ENCODE measurements at places on chromosomes 7 and 10.

DNA sequence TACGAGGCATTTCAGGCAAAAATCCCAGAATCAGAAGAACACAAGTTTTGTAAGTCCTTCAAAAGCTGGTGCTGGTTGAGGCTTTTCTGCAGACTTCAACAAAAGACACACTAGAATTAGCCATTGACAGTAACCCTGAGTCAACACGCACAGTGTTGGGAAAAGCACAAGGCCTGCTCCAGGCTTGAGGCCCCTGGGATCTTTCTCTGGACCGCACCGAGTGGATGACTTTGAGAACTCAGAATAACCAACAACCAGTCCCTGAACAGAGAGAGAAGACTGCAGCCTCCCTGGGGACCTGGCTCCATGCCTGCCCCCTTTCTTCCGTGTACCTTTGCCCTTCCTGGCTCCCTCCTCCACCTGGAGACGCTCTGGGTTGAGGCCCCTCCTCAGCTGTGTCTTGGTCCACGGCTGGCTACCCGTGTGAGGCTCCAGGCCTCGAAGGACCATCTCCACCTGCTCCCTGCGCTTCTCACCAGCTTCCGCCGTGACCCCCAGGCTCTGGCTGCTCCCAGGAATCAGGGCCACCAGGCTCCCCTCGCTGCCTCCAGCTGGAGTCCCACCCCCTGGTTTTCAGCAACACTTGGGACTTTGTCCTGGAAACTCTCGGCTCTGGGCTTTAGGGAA, 28.4 kb downstream of the DIP2C start:
- DNase-seq, result no peak

- DNase-seq, result peak; percentile 32
Measured at GRCh38 chr7:131106681-131107336, 220.9 kb upstream of the MKLN1 start.

- no peak for DNase-seq
Measured at GRCh38 chr7:29971566-29972314, 17.9 kb downstream of the SCRN1 start.

GRCh38 chr7:128221929-128222403, 19.1 kb upstream of the LEP start:
- DNase-seq, result no peak

DNA sequence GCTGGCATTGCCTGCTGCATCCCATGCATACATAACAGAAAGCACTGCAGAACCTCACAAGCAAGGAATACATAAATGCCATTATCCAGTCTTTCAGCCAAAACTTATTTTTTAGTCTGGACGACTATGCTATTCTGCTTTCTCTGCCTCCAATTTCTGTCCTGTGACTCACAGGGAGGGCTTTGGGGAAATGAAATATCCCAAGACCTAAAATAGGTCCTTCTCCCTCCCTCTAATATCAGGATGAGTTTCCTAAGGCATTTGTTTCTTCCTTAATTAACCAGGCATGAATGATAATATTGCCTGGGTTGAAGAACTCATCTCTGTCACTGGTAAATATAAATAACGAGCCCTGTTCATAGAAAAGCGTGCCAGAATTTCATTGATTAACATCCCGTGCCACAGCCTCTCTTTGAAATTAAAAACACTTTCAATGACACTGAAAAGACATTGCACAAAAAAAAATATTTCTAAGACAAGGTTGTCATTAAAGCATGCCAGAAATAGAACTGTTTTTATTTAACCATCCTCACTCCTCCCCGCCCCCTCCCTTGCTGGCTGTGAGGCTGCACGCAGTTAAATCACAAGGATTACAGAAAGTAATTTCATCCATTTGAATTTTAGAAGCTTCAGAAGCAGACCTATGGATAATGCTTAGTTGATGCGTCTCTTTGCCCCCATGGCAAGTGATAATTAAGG, 103.0 kb upstream of the ANKRD1 start:
- no peak for DNase-seq

DNA sequence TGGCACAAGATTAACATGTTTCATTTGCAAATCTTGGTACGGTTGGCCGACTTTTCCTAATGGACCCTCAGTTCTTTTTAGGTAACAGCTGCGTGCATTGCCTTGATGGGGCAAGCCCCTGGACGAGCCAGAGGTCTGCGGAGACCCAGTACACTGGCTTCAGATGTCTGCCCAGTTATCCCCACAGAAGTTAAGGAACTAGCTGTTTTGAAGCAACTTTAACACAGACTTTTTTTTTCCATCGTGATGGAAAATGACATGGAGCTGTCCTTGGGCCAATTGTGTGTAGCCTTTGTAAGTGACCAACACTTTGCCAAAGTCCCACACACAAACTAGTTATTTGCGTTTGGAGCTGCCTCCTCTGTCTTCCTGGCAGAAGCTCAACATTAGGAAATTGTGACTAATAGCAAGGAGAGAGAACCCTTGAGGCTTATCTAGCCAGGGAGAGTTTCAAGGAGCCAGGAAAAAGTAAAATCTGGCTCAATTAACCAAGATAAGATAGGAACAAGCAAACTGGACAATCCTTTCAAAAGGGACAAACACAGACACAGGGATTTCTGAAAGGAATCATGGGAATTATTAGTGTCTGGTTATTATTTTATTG, 99.6 kb upstream of the BMPER start:
- DNase-seq, result no peak

DNA sequence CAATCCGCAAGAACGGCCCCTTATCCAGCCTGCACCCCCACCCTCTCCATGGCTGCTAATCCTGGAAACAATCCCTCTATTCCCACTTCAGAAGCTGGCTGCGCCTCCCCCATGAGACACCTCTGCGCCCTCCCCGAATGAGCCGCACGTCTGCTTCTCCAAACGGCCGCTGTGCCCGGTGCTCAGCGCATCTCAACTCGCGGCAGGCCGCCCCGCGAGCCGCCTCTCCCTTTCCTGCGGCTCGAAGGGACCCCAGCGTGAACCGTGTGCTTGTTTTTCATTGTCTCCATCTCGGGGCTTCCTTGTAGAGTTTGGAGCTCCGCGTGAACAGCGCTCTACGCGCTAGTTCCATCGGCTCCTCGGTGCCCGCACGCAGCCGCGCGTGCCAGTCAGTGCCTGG, 20.8 kb upstream of the FXYD4 start:
- DNase-seq, result no peak

- DNase-seq, result no peak
Measured at GRCh38 chr7:140212100-140212881, 35.5 kb upstream of the KDM7A start.

DNA sequence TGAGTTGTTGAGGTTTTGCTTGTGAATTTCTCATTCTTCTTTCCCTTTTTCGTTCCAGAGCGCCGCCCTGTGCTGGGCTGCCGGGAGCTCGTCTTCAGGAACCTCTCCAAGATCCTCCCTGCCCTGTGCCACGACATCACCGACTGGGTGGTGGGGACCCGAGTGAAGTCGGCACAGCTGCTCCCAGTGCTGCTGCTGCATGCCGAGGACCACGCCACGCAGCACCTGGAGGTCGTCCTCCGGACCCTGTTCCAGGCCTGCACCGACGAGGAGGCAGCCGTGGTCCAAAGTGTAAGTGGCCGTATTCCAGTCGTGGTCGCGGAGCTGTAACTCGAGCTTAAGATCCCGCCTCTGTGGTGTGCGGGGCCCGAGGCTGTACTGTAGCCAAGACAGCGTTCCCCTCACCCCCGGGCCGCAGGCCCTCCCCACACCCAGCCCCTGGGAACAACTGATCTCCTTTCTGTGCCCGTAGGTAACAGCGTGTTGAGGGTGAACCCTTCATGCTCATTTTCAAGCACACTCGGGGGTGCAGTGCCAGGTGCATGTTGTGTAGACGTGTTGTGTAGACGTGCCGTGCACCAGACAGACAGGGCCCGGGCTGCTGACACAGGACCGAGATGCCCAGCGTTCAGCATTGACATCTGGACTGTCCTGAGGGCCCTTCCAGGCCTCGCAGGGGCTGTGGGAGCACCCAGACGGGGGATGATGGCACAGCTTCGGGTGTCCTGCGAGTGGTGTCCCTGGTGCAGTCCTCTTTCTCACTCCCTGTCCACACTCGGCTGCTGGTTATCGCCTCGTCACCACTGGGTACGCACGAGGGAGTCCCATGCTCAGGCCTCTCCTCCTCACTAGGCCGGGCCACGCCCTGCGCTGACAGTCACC, 27.7 kb upstream of the PRKAR1B start:
- DNase-seq, result no peak

- no peak for DNase-seq
Measured at GRCh38 chr10:86449926-86450558, 71.5 kb downstream of the WAPL start.

- no peak for DNase-seq
Measured at GRCh38 chr7:27579565-27579964, 83.1 kb downstream of the HIBADH start.

DNA sequence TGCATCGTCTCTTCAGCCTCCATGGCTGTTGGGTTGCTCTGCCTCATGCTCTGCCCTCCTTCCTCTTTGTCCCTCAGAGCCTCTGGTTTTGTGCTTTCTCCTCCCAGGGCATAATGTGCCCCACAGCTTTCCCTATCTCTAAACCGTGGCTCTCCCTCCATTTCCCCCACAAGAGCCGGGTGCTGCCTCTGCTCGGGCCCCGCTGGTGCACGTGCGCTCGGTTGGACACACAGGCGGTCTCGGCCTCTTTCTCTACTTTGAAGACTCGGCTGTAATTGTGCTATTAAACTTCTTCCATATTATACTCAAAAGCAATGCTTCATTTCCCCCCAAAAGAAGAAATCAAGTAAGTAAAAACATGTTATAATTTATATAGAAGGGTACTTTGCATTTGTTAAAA, 109.7 kb upstream of the KLF14 start:
- no peak for DNase-seq

DNA sequence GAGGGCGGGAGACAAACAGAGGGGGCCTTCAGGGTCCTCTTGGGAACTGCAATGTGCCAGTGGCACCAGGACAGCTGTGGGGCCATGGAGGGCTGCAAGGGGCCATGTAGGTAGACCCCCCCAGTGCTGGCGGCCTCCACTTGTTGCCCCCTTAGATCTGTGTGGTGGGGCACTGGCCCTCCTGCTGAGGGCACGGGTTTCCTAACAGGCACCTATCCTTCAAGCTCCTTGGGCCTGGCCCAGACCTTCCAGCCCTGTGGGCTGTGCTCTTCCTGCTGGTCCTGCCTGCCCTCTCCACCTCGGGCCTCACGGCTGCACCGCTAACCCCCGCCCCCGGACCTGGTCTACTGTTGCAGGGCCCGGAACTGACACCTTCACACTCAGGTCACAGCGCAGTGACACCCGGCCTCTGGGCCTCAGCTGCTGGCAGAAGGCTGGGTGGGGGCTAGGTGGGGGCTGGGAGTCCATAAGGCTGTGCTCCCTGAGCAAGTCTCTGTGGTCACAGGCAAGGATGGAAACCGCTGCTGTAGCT, 12.6 kb downstream of the RASGEF1A start:
- no peak for DNase-seq

DNA sequence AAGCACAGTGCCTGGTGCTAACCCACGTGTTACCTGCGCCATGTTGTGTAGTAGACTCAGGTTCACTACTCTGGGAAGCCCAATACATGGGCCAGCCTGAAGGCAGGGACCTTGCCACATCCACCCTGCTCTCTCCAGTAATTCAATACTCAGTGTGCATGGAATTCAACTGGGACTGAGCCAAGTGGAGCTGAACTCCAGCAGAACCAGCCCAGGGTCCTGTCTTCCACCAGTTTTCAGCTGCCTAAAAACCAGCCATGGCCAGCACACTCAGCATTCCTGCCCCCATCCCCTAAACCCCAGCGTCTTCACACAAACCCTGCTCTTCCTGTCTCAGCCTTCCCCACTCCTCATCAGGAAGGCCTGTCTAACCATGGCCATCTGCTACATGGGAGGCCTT, 15.4 kb downstream of the FGF8 start:
- DNase-seq, result no peak

GRCh38 chr10:60645980-60646379, 132.3 kb upstream of the CDK1 start:
- DNase-seq, result no peak

DNA sequence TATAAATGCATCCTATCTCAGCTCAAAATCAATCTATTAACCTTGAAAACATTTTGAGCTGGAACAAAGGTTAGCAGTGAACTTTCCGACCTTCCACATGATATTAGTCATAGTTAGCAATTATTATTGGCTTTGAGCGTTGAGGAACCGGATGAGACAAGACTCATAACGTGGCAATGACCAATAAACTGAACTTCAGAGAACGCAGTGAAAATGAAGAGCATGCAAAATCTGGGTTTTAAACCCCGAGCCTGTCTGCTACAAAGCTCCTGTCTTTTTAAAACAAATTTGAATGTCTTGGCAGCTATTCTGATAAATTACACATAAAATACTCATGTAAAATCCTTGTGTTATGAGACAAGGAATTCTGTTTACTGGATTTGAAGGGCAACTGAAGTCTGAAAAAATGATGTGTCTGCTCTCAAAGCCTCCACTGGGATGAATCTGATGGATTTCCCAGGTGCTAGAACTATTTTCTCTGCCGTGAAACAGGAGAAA, 74.7 kb upstream of the ITGB1 start:
- no peak for DNase-seq

DNA sequence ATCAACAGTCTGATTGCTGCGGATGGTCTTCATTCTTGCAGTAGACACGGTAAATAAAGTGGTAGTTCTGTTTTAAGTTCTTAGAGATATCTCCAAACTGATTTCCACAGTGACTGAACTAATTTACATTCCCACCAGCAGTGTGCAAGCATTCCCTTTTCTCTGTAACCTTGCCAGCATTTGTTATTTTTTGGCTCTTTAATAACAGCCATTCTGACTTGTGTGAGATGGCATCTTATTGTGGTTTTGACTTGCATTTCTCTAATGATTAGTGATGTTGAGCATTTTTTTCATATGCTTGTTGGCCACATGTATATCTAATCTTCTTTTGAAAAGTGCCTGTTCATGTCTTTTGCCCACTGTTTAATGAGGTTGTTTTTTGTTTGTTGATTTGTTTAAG, 30.2 kb upstream of the CXCL12 start:
- DNase-seq, result no peak

- DNase-seq, result no peak
Measured at GRCh38 chr10:124453960-124454610, 4.2 kb upstream of the NKX1-2 start.

DNA sequence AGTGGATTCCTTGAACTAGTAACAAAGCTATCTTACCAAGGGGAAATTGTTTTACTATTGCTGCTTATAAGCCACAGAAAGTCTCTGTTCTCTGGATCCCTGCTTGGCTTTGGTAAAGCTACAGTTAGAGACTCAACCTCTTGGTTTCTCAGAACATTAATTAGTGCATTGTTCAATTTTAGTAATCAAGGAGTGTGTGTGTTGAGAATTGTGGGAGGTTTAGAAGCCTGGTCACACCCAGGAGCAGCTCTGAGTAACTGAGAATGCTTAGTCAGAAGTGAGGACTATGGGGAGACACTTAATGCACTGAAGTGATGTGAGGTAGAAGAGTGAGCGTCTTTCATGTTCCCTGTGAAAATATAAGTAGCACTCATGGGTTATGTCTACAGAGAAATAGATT, 8.2 kb upstream of the ACTA2 start:
- DNase-seq, result no peak

GRCh38 chr7:55573234-55573900, 1.1 kb upstream of the VOPP1 start:
- no peak for DNase-seq

GRCh38 chr7:86469680-86470295, 173.9 kb upstream of the GRM3 start:
- no peak for DNase-seq
